Activated T-cell treated with anti-CD3 and anti-CD28 coated beads for 48 hours (primary cell): ENCODE measurements at places on chromosomes 2 and 18.
A peak's percentile ranks its signal among the peaks of the same experiment; 100 is the strongest.

GRCh38 chr2:231397928-231398294 lies 2.4 kb downstream of the B3GNT7 start:
- no peak for DNase-seq

DNA sequence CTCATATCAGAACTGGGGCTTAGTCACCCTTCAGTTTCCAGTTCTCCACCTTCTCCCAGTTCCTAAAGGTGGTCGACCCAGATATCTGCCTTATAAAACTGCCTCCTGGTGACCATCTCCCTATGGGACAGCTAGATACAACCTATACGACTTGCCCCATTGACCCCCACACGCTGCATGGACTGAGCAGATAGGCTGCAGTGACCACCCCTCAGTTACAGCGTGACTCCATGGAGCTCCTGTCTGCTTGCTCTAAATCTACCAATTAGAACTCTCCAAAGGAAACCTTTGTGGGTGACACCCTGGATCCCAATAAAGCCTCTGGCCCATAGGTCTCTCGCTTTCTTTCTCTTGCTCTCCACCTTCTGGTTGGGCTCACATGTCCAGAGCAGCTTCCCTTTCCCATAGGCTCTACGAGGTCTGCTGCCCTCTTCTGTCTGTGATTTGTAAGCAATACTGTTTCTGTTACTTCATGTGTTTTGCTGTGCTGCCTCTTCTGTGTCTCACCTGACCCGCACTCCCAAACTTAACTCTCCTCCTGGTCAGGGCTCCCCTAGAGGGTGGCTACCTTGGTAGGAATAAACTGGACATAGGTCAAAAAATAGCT lies 971.3 kb upstream of the FAM98A start:
- DNase-seq = no peak

DNA sequence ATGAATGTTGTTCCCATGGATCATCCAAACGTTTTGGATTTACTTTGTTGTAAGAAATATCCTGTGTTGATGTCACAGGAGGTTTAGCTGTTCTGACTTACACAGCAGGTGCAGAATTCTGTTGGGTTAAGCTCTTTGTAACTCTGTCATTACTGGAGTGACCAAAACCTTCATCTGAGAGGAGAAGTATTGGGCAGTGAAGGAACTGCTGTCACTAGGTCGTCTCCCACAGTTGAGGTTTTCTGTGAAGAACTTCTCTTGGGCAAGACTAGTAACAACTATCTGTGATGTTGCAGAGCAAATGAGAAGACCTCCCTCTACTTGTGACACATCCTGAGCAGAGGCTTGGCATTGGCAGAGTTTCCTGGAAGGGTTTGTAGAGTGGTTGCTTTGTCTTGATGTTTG lies 2.9 kb downstream of the SPTBN1 start:
- no peak for DNase-seq

DNA sequence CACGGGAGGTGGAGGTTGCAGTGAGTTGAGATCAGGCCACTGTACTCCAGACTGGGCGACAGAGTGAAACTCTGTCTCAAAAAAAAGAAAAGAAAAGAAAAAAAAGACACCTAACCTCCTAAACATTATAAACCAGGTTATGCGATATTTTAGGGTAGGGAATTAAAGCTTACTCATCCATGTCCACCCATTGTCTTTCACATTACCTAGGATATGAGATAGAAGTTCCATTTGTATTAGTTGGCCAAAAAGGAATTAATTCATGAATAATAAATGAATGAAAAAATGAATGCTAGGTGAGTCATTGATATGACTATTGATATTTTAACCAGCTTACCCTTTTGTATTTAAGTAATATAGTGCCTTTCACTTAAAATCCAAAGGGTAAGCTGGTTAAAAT lies 132.9 kb downstream of the FAM161A start:
- DNase-seq = no peak

DNA sequence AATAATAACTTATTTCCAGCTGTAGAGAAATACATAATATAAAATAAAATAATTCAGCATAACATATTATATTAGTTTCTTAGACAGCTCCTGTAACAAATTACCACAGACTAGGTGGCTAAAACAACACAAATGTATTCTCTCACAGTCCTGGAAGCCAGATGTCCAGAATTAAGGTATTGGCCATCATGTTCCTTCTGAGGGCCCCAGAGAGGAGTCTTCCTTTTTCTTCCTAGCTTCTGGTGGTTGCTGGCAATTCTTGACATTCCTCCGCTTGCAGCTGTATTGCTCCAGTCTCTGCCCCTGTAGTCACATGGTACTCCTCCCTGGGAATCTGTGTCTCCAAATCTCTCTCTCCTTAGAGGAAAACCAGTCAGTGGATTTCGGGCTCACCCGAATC lies 146.8 kb downstream of the RBM43 start:
- DNase-seq = no peak

DNA sequence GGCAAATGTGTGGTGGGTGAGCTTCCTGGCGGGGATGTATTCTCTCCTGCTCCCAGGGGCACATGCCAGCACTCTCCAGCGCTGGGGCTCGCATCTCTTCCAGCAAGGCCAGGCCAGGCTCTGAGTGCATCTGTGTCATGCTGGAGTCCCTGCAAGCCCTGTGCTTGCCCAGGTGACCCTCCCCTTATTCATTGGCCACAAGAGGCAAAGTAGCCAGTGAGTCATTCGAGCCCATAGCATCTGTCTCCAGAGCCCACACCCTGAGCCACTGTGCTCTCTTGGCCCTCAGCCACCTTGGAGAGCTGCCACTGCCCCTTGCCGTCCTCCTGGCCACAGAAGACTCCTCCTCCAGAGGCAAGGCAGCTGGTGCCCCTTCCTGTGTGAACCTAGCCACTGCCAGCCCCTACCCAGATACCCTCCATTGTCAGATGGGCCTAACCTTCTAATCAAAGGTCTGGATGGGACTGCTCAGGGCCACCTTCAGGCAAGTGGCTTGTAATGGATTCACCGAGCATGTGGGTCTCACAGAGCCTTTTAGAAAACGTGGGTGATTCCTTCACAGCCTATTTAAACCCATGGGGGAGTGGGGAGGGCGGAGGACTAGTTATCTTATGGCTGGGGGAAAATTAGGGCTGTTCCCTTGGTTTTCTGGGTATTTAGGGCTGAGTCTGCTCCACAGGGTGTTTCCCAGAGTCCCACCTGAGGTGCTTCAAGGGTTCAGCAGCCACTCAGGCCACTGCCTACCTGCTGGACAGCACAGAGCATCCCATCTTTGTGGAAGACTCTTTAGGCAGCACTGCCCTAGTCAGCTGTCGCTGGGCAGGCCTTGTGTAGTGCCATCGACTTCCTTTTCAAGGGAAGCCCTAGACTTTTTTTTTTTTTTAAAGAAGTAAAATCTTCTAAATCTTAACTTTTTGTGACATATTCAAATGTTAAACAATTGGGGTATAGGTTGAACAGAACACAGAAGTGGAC lies 137.4 kb downstream of the ACOXL start:
- DNase-seq = no peak

DNA sequence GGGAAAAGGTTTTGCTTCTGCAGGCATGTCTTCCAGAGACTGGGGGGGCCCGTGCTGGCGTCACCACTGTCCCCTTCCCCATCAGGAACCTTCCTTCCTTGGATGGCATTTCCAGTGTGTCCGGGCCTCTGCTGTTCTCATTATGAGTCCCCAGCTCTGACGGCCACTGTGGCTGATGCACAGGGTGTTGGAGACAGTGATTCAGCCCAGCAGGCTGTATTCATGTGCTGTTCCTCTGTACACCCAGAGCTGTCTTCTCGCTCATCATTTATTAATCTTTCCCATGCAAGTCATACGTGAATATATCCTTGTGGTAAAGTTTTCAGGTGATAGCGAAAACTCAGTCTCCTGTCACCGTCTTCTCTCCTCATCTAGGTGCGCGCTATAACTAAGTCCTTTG lies 57.7 kb downstream of the ASAP2 start:
- DNase-seq = no peak

DNA sequence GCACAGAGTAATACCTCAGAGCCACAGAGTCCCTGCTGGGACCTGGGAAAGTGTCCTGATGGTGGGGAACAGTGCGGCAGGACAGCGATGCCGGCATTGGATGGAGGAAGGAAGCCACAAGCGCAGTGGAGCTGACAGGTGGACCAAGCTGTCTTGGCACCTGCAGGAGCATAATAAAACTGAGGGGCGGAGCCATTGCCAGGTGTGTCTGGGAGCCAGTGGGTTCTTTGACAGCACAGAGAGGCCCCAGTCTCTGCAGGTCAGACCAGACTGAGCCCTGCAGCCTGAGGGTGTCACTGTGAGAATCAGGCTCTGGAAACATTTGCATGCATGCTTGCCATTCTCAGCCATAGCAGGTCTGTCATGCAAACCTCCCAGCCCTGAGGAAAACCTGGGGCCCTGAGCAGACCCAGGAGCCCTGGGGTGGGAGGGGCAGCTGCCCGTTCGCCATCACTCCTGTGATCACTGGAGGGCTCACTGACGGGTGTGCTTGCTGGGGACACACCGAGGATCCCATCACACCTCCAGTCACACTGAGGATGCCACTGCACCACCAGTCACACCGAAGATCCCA lies 210.5 kb upstream of the HDAC4 start:
- no peak for DNase-seq

DNA sequence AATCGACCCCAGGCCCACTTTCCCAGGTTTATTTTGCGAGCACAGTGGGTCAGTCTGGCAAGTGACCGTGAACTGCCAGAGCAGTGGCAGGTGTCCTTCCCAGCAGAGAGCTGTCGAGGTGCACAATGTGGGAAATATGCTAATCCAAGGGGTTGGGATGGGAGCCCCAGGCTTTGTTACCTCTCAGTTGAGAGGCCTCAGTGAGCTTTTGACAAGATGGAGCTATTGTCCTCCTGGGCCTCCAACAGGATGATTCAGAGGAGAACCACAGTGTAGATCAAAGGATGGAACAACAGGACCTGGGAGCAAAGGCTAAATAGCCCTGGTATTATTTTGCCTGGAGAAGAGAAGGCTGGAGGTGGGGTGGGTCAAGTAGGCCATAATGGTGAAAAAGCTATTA lies 150.8 kb downstream of the NCKAP5 start:
- DNase-seq = no peak

- DNase-seq = peak; percentile 15
Observed at GRCh38 chr2:200860092-200860795, 4.2 kb downstream of the CLK1 start.

GRCh38 chr2:142165790-142166189 lies 35.0 kb upstream of the LRP1B start:
- no peak for DNase-seq

DNA sequence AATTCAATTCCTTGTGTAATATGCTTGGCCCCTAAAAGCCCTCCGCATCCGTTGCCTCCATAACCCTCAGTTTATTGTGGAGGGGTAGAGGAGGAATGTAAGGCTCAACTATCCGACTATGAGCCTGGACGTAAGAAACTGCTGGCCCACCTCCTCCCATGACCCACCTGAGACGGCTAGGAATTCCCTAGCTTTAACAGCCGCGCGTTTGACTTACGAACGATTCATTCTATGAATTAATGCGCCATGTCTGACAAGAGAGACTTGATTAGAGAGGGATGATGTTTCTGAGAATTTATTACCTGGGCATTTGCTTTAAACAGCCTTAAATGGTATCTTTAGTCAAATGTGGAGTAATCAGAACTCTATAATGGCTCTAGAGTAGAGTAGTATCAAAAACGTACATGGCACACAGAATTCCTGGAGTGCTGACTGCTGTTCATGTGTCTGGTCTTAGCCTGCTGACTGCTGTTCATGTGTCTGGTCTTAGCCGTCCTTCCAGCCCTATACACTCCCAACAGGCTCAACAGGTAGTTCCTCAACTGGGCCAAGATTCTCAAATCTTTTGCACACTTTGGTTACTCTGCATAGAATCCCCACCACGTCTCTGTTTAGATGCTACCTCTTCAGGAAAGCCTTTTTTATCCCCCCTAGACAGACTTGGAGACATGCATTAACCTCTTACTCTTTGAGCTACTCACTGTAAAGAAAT lies 899 bp upstream of the GFPT1 start:
- DNase-seq = no peak

GRCh38 chr2:20569464-20570223 lies 81.3 kb downstream of the HS1BP3 start:
- DNase-seq = no peak

- DNase-seq = no peak
Observed at GRCh38 chr2:195532628-195533271, 124.3 kb upstream of the SLC39A10 start.
